ENCODE measurements at places on chromosomes 13 and 19.
A peak's percentile ranks its signal among the peaks of the same experiment; 100 is the strongest.

GRCh38 chr19:47390533-47391488, 28.5 kb downstream of the MEIS3 start:
- peak; percentile 51 for DNase-seq

- no peak for DNase-seq
Measured at GRCh38 chr19:30719189-30719998, 347.2 kb downstream of the ZNF536 start.

DNA sequence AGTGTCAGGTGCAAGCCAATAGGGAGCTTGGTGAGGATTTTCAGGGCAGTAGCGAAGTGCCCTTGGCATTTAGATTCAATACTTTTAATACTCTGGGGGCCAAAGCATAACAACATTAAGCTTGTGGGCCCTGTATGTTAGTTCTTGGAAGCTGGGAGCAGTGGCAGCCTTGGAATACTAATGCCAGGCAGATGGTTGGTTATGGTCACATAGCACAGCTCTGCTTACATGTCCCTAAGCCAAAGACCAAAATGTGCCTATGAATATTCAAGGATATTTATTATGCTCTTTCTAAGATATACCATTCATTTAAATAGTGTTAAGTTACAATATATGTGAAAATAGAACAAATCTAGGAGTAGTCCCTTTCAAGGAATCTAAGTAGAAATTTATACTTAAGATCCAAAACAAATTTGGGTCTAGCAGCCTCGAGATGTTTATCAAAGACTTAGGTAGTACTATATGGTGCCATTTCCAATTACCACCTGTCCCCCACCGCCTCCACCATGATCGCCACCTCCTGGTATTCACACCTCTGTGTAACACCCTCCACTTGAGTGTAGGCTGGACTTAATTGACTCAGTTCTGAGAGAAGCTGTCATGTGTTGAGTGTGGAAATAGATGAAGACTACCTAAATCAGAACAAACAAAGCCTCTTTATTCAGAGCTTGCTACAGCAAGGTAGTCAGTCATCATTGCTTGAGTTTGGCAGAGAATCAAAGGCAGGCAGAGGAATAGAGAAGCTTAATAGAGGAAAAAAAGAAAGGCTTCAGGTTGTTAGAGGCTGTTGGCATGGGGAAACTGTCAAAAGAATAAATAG, 261.0 kb downstream of the GPC5 start:
- DNase-seq, result no peak

- no peak for DNase-seq
Measured at GRCh38 chr19:8512115-8512967, 1.6 kb downstream of the ZNF414 start.

DNA sequence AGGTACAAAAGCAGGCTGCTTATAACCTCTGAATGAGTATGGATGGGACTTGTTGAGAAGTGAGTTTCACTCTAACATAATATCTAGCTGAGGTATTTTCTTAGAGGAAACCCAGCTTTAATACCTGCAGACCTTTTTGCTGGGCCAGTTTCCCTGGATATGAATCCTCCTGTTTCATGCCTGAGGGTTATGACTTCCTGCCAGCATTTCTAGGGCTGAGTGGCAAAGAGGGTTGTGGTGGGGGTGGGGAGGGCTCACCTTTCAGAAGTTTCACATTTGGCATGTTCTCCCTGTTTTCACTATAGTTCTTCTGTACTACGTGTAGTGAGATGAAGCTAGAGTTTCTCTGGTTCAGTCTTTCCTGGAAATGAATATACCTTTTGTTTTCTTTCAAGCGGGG, 73.7 kb downstream of the LACC1 start:
- DNase-seq, result no peak

DNA sequence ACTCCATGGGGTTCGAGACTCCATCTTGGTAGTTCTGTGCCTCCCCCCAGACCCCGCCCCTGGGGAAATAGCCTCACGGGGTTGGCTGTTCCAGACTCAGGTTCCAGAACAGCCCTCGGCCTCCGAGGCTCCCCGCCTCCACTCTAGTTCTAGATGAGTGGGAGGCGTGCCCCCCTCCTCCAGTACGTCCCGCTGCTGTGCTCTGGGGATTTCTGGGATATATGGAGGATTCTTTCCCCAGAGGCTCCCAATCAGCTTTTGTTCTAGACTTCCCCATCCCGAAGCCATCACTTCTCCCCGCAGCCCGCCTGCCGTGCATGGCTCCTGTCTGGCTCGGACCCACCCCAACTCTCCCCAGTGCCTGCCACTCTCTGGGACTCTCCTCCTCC, 1.9 kb upstream of the CACNG7 start:
- DNase-seq, result no peak

DNA sequence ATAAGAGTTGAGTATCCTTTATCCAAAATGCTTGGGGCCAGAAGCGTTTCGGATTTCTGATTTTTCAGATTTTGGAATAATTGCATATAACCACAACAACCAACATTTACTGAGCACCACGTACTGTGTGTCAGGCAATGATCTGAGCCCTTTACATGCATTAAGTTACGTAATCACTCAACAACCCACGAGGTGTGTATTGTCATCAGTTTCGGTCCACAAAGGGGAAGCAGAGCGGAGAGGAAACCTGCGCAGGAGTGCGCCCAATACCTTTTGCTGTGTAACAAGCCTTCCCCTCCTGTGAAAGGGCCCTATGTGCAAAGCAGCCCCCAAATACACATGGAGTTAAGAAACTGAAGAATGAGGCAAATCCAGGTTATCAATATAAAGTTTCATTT, 20.7 kb upstream of the NLRP12 start:
- DNase-seq, result no peak

- DNase-seq, result no peak
Measured at GRCh38 chr13:30415430-30416030, 6.8 kb upstream of the UBE2L5 start.

DNA sequence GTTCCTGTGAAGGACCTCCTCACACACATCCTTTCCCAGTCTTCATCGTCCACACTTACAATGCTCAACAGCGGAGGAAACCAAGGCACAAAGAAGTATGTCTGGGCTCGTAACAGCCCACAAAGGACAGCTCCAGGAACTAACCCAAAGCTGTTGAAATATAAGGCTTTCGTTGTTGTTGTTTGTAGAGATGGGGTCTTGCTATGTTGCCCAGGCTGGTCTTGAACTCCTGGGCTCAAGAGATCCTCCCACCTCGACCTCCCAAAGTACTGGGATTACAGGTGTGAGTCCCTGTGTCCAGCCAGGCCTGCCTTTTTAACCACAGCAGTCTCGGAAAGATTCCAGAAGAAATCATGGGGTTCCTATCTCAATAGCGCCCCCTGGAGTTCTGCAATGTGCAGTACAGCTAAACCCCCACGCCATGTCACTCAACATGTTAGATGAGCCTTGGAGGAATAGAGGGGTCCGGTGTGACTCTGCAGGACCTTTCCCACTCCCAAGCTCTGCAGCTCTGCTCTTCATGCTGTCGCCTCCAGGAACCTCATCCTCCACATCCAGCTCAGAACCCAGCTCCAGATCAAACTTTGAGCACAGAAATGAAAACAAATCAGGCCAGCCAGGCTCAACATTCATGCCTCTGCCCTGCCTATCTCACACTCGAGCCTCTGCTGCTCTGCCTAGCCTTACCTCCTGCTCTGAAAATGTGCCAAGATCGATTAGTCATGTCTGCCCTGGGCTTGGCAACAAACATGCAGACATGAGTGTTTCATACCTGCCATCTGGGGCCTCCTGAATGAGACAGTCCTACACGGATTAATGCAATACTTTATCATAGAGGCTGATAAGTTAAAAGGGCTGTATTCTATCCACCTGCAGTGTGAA, 7.5 kb downstream of the PLA2G4C start:
- no peak for DNase-seq

DNA sequence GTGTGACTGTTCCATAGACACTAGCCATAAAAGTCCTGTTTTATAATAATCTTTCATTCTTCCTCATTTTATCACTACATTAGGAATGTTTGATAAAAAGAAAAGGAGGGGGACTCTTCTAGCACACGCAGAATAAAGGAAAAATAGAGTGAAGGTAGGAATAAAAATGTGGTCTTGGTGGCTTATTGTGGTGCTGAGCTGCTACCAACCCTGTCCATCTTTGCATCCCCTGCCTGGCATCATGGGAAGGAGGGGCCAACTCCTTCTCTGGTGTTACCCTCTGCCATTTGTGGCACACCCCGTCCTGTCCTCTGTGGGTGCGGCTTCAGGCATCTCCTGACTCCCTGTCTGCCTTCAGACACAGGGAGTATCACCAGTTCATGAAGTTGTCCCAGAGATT, 104.9 kb upstream of the ZNF536 start:
- DNase-seq, result no peak

DNA sequence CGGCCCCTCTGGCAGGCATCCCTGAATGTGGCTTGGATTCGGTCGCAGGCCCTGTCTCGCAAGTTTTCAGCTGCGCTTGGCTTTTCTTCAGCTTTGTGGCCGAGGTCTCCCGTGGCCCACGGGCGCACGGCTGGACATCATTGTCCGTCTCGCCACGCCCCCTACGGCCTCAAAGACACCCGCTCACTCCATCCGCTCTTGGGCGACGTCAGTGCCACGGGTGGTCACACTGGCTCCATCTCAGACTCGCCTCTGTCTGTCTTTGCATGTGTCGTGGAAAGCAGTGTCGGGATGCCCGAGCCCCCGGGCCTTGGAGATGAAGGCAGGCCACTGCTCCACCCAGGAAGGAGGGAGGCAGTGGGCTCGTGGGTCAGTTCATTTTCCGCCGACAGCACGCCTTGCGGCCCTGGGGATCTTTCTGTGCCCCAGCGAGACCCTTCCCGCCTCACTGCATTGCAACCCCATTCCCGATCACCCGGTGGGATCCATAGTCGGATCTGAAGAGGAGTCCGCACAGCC, 51.0 kb downstream of the ZNF146 start:
- DNase-seq, result no peak

- no peak for DNase-seq
Measured at GRCh38 chr19:2767688-2768087, 15.4 kb downstream of the SGTA start.

DNA sequence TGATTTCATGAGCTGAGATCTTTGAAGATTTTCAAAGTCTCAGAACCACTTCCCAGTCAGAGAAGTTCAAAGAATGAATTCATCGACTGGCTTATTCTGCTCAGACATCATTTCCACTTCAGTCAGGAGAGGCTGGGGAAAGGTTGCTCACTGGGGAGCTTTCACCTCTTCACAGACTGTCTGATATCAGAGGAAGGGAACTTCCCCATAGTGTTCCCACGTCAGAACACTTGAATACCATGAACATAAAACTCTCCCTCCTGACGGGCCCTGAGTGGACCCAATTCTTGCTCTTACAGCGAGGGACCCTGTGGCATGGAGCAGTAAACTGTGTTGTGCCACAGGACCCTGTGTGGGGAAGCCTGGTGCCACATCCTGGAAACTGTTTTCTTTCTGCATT, 492.6 kb downstream of the COG6 start:
- DNase-seq, result no peak

DNA sequence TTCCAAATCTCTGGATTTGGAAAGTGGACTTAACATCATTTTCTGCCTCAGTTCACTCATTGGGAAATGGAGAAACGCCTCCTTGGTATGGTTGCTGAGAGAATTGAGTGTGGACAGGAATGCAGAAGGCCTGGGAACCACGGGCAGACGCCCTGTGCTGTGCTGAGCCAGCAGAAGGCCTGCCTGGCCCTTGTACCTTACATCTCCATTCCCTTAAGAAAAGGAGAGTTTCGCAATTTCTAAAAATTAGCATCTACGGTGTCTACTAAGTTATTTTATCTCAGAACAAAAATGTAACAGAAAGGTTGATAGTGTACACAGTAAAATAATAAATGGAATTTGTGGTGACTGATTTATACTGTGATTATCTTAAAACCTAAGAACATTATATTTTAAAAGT, 78.7 kb downstream of the IPO5 start:
- DNase-seq, result no peak

DNA sequence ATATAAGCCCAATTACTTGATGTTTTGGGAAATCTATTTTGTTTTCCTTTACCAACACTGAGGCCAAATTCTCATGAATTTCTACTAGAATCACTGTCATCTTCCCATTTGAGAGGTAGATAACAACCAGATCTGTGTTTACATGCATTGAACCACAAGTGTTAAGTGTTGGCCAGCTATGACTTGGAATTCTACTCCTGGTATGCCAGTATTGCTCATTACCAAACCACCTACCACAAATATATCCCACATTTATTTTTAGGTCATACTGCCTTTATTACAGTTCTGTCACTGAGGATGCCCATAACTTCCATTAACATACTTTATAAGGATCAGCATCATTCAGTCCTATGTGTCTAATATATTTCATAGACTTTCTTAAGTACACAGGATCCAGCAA, 328.9 kb downstream of the DIAPH3 start:
- DNase-seq, result no peak

- DNase-seq, result no peak
Measured at GRCh38 chr19:531753-532560, at the start of gene CDC34. Gene CDC34 (plus strand): TSS chr19:531760. CDS start chr19:531932, 172 bp downstream.

DNA sequence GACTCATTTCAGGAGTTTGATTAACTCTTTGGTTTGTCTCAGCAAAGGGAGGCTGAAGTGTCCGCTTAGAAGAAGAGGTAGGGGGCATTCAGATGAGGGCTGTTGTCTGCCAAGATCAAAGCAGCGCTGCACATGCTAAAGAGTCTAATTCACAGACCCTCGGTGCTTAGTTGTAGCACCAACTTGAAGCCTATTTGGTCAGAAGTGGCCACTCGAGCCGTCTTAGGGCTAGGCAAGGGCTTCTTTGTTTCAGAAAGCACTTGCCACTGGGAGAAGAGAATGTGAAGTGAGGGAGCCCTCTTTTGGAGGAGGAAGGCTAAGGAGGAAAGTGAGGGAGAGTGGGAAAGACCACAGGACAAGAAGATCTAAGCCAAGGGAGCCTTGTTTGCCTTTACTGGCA, 313.4 kb upstream of the TMTC4 start:
- DNase-seq, result no peak

DNA sequence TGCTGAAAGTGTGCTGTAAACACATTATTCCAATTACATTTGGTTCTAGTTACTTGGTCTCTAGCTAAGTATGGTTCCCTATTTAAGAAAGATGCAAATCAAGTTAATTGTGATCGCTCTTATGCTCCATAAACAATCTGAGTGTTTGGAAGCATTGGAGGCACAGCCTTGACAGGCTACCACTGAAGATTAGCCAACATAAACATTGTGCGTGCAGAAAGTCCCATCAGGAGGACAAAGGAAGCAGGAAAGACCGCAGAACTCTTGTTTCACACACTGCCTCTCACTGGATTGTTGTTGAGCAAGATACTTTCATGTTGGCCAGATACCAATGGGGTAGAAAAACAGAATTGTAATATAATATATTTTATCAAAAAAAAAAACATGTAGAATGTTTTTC, 814.4 kb downstream of the EFNB2 start:
- DNase-seq, result no peak

- no peak for DNase-seq
Measured at GRCh38 chr13:43054803-43055802, 31.7 kb downstream of the DNAJC15 start.

GRCh38 chr19:19514215-19514657, 1.1 kb downstream of the TSSK6 start:
- DNase-seq, result no peak
